Globus pallidus (tissue), 1 donor: ENCODE measurements at places on chromosomes 12 and 14.

DNA sequence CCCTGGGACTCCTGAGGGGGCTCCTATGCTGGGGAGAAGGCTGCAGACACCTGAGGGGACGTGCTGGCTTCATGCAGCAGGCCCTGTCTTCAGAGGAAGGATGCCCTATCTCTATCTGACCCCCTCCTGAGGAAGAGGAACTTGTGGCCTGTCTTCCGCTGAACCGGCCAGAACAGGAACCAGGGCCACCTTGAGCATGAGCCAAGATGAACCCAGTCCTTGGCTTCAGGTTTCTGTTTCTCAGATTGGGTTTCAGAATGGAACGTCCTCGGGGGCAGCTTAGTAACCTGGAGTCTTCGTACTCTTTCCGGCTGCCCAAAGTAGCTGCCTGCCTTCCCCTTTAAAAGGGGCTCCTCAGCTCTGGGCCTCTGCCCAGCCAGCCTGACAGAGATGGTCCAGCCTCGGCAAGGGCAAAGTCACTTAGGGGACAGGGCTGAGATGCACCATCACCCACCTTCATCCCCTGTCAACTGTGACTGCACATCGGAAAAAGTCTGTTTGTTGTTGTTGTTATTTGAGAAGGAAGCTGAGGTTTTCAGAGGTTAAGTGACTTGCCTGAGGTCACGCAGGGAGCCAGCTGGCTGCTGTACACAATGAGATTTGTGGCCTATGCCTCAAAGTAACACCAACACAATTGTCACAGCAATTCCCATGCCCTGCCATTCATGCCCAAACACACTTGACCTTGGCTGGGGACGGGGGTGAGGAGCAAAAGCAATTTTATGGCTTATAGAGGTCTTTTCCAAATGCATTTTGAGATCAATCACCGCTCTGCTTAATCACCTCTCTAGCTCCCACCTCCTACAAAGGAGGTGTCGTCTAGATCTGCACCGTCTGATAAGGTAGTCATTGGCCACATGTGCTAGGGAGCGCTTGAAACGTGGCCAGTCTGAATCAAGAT, 13.4 kb downstream of the ASB2 start:
- DNase-seq = no peak

DNA sequence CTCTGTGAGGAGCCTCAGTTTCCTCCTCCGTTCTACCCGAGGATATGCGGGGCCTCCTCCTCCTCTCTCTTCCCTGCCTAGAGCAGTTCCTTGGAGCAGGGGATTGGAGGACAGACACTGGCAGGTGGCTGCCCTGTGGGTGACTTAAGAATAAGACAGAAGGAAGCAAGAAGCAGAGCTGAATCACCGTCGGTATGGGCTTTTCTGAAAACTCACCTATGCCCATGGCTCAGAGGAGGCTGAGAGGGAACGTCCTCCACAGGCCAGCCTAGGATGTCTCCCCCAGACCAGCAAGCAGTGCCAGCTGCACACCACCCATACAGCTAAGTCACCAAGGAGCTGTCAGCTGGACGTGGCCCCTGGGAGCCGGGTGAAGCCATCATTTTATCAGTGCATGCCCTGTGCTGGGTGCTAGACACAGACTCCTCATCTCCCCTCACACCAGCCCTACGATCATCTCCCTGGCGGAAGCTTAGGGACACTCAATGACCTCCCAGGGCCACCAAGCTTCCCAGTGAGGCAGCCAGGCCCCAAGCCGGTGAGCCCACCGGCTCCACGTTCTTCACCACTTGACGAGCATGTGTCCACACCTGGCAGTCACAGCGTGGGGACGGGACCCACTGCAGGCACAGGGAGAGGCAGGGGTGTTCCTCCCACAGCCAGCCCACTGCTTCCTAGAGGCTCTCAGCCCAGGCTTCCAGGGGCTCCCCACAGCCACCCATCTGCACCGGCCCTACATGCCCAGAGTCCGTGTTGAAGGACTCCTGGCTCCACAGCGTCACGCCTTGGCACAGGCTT, 21.4 kb downstream of the ITPK1 start:
- no peak for DNase-seq

GRCh38 chr14:60381909-60382308, 104.0 kb downstream of the C14orf39 start:
- DNase-seq = no peak

- no peak for DNase-seq
These were observed 29.1 kb upstream of the NXPH4 start for GRCh38 chr12:57187222-57188089.

DNA sequence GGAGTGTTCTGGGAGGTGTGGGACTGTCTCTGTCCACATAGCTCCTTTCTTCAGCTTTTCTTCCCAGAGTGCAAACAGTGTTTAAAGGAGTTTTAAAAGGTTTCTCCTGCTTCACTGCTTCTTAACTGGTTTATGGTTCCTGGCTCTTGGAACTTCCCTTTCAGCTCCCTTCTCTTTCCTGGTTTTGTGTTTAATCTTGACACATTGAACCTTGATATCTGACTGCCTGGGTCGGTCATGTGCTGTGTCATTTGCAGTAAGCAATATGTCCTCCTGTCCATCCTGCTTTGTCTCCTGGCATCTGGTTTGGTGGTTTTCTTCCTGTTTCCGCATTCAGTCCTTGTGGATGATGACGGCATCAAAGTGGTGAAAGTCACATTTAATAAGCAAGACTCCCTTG, 2.2 kb downstream of the TMEM106C start:
- no peak for DNase-seq

DNA sequence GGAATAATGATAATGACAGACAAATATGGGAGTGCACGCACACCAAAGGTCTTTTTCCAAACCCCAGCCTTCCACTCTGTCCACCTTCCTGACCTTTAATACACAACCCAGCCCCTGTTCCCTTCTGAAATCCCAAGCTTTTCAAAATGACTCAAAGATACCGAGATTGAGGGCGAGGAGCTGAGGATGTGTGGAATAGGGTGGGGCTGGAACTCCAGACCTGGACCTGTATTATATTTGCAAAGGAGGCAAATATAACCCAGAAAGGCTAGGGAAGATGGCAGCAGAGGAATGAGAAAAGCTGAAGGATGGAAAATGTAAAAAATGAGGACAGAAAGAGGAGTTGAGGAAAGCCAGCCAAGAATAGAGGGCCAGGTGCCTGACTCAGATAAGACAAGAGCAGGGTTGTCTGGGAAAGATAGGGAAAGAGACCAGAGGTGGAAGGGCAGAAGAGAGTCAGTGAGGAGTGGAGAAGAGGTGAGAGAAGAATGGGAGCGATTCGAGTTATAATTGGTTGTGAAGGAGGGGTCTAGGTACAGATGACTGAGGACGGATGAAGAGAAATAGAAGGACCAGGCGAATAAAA, 1.0 kb upstream of the PTMS start:
- DNase-seq = no peak

- DNase-seq = no peak
These were observed 6.9 kb upstream of the SLC7A7 start for GRCh38 chr14:22822016-22822570.

GRCh38 chr12:70774055-70774454, 136.8 kb upstream of the PTPRB start:
- no peak for DNase-seq

DNA sequence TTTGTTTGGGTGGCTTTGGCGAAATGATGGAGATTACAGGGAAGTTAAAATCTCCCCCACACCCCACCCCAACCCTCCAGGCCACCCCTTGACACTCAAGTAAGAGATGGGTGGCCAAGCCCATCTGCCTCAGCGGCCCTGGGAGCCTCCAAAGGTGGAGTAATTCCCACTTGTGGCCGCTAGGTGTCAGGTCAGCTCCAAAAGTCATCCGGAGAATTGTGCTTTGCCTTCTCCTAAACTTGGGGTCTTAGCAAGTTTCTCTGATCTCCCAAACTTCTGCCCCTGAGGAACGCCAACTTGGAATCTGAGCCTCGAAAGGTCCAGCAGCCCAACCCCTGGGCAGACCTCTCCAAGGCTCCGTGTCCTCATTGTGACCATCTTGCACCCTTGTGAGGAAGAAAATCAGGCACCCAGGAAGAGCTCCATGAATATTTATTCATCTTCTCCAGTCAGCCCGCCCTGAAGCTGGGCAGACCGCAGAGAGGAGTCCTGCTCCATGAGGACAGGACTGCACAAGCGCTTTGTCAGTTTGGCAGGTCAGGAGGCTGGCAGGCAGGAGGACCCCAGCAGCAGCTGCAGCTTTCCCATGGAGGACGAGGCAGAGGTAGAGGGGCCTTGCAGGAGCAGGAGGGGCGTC, 46.7 kb downstream of the LRRC74A start:
- DNase-seq = no peak
